NCI-H460 (cell line): ENCODE measurements at places on chromosomes 3 and 15. TPM values are rescaled to one million over a fixed set of nuclear protein-coding genes. Genes with fewer than 3 reads are reported as not detected.

Gene WDR53
- total RNA-seq, result 5.8 and 9.8 TPM in 2 replicates

DNA sequence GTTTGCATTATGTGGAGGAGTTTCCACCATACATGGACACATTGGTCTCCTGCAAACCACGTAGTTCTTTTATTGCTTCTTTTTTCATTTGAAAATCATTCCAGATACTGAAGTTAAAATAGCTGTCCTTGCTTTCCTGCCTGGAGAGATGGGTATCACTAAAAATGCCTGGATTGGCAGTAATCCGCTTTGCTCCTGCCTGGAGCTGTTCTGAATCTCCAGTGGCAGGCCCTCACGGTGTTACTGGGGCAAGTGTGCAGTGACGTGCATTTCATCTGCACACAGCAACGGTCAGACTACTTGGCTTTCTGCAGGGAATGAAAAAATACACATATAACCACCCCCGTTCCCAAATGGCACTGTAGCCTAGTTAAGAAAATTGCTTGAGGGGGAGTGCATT lies 272.9 kb downstream of the IL5RA start:
- no peak for DNase-seq

GRCh38 chr3:197226179-197226578 lies 72.2 kb downstream of the DLG1 start:
- DNase-seq, result no peak

DNA sequence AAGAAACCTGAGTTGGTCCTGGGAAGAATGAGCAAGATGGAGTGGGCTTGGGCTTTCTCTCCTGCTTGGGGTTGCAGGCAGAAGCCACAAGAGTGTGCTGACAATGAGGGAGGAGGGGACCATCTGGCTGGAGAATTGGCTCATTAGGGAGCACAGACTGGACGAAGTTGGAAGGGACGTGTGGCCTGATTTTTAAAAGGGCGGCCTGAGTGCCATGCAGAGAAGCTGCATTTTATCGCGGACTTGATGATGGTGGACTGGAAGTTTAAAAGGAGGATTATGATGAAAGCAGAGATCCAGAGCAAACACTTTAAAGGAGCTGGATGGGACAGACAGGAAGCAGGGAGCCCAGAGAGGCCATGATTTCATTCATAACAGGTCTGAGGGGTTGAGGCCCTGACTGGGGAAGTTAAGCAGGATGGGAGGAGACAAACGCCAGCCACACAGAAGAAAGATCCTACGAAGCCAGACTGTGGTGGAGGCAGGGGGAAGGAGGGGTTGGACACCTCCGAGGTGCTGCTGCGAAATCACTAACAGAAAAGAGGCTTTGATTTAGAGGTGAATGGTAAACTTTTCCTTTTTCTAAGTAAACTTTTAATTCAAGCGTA lies 23.6 kb downstream of the TLNRD1 start:
- no peak for DNase-seq

DNA sequence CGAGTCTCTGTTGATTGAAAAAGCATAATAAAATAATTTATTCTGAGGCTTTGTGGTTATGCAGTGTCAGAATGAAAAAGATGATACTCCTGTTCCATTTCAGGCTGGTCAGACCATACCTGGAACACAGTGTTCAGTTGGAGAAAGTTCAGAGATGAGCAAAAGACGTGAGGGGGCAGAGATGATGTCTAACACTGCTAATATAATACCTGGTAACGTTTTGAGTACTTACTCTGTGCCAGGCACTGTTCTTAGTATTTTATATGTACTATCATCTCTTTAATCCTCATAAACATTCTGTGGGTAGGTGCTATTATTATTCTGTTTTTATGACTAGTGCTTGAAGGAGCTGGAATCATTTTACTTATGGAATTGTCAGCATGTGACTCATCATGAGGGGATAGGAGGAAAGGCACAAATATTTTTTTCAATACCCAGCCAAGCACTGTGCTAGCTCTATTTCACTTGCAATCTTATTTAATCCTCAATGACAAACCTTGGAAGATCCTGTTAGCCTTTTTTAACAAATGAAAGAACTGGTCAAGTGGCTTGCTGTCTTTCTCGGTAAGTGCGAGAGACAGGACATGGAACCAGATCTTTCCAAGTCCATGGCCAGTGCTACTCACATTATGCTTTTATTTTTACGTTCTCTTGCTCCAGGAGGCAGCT lies 31.8 kb downstream of the IQGAP1 start:
- no peak for DNase-seq
